K562 (cell line): ENCODE measurements at places on chromosomes 3 and 15. TPM values are rescaled to one million over a fixed set of nuclear protein-coding genes. Genes with fewer than 3 reads are reported as not detected.

DNA sequence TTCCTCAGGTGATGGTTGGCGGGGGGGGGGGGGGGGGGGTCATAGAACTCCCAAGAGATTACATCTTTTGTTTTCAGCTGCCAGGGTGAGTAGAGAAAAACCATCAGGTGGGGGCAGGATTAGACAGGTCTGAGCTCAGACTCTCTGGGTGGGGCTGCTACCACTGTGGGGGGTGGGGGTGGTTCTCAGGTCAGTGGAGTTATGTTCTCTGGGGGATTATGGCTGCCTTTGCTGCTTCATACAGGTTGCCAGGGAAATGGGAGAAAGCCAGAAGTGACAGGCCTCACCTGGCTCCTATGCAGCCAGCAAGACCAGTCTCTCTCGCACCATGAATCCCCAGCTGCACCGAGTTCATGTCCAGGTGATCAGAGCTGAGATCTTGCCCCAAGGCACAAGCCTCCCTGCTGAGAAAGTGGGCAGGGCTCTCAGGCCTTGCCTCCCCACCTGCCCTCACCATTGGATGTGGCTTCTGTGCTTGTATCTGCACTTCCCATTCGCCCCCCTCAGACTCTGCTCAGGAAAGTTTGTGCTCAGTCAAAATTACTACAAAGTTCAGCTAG lies 828.1 kb downstream of the MCTP2 start:
- no peak for DNase-seq

DNA sequence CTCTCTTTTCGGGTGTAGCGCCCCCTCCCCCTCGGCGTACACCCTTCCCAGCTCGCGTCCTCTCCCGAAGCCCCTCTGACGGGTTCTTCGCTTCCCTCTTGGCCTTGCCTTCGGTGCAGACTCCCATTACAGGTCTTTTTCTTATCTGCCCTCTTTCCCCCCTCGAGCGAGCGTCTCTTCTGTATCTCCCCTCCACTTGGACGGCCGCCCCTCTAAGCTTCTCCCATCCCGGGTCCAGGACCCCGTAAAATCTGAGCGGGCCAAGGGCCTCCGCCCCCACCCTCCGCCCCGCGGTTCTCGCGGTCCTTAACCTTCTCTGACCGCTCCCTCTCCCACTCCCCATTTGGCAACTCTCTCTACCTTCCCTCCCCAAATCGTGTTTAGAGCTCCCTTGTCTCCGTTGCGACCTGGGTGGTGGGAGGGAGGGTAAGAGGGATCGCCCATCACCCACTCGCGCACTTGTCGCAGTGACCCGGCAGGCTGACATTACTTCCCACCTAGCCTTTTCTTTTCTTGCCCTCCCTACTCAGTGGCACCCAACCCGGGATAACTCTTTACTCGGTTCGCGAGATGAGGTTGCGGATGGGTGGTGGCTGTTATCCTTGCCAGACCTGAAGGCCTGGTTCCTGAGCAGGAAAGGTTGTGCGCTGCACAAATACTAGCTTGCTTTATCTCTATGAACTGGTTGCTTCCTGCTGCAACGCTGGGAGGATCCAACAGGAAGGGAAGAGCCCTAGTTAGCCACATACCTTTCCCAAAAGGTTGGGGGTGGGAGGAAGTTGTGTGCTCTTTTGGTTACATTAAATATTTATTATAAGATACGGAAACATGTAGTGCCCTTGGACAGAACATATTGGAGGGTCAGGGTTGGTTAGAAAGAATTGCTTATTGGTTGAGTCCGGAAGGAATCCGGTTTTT lies 922 bp downstream of the RAB11A start:
- DNase-seq = peak; percentile 32

DNA sequence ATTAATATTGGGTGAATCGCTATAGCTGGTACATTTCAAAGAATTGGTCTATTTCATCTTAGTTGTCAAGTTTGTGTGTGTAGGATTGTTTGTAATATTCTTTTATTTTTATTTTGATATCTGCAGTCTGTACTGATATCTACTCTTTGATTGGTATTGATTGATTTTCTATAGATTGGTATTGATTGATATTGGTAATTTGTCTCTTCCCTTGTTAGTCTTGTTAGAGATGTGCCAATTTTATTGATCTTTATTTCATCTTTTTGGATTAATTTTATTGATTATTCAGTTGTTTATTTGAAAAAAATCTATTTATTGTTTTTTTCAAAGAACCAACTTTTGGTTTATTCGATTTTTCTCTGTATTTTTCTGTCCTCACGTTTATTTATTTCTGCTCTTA lies 61.4 kb downstream of the TM2D3 start:
- DNase-seq = no peak

- no peak for DNase-seq
These were observed 43.6 kb downstream of the C2CD4B start for GRCh38 chr15:62121273-62122015.

GRCh38 chr3:43970920-43971319 lies 270.8 kb upstream of the TOPAZ1 start:
- DNase-seq = no peak

The SUSD5 gene
- not detected in 2 replicates for total RNA-seq

DNA sequence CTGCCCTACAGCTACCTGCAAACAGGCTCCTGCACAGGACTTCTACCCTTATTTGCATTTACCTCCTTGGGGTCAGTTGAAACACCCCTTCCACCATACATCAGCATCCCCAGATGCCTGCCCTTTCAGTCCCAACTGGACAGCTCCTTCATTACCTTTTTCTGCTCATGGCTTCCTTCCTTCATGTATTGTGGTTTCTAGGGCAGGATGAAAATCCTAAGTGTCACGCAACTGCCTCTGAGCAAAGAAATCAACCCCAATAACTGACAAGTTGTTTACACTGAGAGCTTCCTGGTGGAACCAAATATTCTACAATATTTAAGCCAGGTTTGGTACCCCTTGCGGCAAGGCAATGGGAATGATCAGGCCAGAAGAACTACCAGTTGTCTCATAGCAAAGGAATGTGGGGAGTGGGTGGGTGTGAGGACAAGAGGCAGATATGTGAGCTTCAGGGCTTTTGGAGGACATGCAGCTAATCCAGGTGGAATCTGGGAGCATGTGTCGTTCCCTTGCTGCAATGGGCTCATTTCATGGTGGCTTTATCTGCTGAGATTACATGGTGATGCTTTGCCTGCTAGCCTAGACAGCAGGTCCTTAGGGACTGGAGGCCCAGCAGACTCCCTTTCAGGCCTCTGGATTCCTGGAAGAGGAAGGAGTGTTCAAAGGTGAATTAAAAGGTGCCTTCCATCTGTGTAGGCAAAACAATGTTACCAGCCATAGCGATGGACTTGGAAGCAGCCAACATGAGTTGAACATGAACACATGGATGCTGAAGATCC lies 34.9 kb downstream of the PPCDC start:
- DNase-seq = no peak

DNA sequence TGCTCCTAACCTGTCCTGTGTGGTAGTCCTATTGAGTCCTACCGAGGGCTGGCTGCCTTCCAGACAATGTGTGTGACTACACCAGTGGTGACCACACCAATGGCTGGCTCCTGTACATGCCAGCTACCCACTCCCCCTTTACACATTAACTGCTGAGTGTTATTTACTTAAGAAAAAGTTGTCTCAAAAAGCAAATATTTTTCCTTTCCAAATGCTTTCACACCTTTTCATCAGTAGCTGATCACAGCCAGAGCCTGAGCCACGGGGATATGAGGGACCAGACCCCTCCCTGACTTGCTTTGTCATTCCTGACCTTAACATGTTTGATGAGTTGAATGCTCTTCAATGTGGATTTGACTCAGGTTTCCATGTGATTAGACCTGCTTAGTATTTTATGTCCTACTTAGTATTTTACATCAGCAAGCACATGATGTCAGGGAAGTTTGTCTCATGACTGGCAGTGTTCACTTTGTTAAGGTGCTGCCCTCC lies 29.6 kb upstream of the GREM1 start:
- DNase-seq = no peak

DNA sequence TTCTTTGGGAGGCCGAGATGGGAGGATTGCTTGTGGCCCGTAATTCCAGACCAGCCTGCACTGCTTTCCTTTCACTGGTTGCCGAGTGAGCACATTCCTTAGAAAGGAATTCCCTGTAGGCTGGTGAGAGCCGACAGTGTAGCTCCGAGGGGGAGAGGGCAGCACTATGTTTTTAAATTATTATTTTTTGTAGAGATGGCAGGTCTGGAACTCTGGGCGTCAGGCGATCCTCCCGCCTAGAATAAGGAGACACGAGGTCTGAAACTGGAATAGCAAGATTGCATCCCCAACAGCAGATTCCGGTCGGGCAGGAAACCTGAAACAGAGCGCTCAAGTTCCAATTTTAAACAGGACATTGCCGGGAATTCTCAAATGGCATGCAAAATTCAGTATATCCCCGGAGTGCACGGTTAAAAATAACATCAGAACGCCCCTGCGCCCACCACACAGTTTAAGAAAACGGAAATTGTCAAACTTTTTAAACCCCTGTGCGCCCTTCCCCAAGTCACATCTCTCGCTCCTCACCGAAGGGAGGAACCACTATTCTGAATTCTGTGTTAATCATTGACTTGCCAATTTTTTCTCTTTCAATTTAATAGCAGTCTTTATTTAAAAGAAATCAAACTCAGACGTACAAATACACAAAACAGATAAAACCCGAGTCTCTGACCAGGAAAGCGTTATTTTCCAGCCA lies 643 bp upstream of the RNU5B-1 start:
- DNase-seq = no peak

The GRK7 gene
- total RNA-seq = 0.04 TPM in 1 of 2 replicates, not detected in the other

DNA sequence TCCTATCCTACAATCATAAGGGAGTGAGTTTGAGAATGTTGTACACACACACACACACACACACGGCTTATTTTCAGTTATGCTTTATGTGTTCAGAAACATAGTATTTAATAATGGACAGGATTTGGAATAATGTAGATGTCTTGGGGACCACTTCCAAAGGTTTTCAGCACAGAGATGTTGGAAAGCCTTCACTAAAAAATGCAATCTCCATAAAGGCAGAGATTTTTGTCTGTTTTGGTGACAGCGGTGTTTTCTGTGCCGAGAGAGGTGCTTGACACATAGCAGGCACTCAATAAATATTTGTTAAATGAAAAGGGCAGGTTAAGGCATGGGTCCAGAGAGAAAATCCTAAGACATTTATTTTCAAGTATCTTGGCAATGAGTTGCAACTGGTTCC lies 428.2 kb upstream of the RGMA start:
- DNase-seq = no peak

DNA sequence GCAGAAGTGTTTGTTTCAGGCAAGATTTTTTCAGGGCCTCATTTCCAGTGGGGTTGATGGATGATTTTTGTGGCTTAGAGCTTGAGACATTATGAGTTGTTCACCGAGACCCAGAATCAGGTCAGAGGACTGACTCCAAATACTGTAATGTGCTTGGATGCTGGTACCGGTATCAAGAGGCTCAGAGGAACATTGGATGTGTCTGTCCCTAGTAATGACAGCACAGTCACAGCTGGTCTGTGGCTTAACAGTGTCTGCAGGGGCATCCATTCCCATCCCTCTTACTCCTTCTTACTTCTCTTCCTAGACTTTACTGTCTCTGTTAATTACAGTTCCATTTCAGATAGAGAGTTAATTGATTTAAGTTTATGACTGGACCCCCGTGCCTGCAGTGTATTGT lies 107.8 kb downstream of the PTPRG start:
- DNase-seq = no peak

The IL17RC gene
- 11.4 and 12.3 TPM in 2 replicates for total RNA-seq

DNA sequence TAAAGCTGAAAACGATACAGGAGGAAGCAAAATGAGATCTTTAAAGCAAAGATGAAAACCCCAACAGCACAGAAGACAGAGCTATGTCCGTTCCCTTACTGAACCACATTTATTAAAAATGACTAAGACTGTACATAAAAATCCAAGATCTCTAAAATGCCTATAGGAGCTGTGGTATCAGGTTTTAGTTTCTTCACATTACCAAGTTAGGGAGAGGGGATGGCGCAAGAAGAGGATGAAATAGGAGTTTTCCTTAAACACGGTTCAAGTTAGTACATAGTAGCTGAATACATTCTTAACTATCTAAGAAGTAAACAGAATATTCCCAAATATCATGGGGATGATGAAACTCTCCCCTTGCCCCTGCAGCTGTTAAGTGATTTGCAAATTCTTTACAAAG lies 6.3 kb downstream of the EOMES start:
- no peak for DNase-seq

DNA sequence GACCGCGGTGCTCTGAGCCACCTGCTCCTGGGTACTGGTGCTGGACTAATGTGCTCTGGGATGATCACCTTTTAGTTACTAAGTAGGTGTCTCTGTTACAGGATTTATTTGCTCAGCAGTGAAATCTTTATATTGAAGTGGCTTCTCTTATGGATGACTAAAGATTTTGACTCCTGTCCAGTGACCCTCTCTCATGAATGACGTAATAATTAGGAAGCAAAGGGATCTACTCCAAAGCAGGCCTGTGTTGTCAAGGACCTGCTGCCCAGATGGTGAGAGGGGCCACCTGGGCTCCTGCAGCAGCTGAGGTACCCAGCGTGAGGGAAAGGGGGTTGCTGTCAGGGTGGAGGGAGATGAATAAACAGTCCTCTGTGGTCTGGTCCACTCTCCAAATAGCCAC lies 263.6 kb downstream of the GABRG3 start:
- no peak for DNase-seq

The APBA2 gene
- 30.8 and 32.5 TPM in 2 replicates for total RNA-seq
